ENCODE measurements at places on chromosomes 4 and X.

DNA sequence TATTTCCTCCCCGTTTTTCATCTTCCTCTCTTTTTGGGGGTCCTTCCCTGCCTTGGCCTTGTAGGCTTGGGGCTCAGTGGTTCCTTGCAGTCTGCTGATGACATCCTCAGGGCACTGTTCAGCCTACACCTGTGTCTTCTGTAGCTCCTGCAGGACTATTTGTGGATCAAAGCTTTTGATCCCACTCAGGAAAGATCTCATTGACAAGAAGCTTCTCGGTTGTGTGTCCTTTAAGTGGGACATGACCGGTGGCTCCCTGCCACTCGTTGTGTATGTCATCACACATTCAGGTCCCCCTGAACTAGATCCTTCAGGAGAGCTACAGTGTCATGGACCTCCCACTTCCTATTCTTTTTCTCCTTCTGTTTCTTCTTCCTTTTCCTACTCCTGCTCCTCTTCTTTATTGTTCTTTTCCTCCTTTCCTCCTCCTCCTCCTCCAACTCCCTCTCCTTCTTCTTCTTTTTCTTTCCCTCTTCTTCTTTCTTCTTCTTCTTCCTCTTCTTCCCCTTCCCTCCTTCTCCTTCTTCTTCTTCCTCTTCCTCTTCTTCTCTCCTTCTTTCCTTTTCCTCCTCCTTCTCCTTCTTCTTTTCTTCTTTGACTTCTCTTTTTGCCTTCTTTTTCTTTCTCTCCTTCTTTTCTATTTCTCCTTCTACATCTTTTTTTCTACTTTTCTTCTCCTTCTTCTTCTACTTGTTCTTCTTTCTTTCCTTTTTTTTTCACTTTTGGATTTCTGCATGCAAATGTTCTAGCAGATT, 67.8 kb downstream of the NBDY start:
- no peak for DNase-seq

DNA sequence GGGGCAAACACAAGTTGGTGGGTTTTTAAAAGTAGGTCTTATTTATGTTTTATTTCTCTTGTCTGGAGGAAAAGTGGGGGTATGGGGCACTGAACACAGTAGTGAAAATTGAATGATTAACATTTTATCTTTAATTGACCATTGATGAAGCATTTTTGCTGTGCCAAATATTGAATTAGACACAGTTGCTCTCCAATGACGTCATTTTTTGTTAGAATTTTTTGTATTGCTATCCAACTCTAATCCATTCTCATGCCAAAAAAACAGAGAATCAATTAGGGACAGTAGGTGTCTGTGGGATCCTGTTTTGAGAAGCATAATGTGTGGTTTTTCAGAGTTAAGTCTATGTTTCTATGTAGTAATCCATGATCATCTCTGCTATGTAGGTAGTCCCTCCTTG, 1032.8 kb downstream of the STPG2 start:
- DNase-seq, result no peak

GRCh38 chr4:75655562-75655961, 17.6 kb downstream of the G3BP2 start:
- no peak for DNase-seq

- DNase-seq, result peak; percentile 76
Measured at GRCh38 chr4:6720202-6720699, 4.3 kb downstream of the BLOC1S4 start.

DNA sequence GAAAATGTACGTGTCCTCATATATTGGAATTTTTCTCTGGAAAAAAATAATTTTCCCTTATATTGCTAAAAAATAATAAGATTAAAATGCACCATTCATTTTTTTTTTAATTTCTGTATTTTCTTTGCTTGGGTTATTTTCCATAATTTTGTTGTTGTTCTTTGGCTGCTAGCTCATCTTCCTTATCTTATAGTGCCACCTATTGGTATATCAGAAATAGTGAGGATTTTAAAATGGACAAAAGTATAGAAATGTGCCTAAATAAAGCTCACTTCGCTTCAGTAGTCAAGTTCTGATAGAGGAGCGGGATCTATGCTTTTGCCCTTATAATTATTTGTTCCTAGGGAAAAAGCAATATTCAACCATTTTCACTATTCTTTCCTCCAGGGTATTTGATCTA, 134.8 kb downstream of the NAP1L3 start:
- no peak for DNase-seq

GRCh38 chr4:102511830-102512605, 10.9 kb downstream of the NFKB1 start:
- DNase-seq, result no peak

GRCh38 chr4:132646186-132646585, 502.9 kb upstream of the PCDH10 start:
- DNase-seq, result no peak

- DNase-seq, result no peak
Measured at GRCh38 chr4:139655116-139655515, 10.5 kb upstream of the MGST2 start.

- peak; percentile 48 for DNase-seq
Measured at GRCh38 chrX:102950908-102951866, 14.1 kb downstream of the RAB40AL start.

- no peak for DNase-seq
Measured at GRCh38 chrX:115650916-115651315, 89.9 kb downstream of the PLS3 start.

DNA sequence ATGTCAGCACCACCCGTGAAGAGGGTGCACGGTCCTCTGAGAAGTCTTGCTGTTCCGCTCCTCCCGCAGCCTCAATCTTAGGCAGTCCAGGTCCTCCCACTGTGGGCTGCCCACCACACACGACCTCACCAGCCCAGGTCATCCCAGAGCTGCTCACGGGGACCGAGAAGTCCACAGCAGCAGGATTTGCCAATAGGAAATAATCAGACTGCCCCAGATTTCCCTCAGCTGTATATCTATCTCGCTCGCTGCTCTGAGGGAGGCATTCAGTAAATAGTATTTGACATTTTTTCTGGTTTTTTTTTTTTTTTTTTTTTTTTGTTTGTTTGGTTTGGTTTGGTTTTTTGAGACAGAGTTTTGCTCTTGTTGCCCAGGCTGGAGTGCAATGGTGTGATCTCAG, 83.8 kb downstream of the STOX2 start:
- DNase-seq, result no peak

DNA sequence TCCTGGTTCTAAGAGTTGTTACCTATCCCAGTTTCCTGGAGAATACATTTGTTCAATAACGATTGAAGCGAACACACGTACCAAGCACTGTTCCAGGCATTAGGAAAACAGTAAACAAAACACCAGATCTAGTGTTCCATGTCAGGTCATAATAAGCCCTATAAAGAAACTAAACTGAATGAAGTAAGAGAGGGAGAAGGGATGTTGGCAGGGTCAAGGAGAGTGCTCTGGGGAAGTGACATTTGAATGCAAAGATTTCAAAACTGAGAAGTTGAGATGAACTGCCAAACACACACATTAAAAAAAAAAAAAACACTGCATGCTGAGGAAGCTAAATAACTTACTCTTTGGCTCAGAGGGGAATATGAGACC, 14.4 kb upstream of the ENAM start:
- no peak for DNase-seq

- DNase-seq, result no peak
Measured at GRCh38 chrX:113001836-113002235, 161.2 kb upstream of the AMOT start.

GRCh38 chr4:7903791-7904516, 35.7 kb downstream of the AFAP1 start:
- no peak for DNase-seq

- no peak for DNase-seq
Measured at GRCh38 chrX:3990569-3990968, 277.1 kb upstream of the PRKX start.

DNA sequence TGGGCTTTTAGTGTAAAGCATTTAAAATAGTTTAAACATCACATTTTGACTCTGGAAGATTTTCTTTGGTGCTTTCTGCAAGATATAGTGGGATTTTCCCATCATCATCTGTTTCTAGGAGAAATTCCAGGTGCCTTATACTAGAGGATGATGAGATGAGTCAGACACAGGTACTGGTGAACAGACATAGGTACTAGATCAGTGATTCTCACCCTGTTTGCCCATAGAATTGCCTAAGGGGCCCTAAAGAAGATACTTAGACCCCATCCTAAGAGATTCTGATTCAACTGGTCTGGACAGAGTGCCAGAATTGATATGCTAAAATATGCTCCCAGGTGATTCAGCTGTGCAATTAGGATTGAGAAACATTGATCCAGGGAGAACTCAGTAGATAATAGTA, 9.7 kb downstream of the TSPAN7 start:
- DNase-seq, result no peak

DNA sequence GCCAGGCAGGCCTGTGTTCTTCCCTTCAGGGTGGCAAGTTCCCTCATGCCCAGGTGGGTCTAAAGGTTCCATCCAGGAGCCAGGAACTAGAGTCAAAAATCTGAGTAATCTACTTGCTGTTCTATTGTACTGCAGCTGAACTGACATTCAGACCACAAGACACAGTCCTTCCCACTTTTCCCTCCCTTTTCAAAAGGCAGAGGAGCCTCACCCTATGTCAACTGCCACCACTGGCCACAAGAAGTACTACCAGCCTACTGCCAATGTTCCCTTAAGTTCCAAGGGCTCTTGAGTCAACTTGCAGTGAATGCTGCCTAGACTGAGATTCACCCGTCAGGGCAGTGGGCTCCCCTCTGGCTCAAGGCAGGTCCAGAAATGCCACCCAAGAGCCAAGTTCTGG, 133.5 kb downstream of the FAM47B start:
- DNase-seq, result no peak

- DNase-seq, result no peak
Measured at GRCh38 chr4:143336781-143337599, at the start of gene GAB1. Gene GAB1 (plus strand): TSS chr4:143336876. CDS start chr4:143337189, 313 bp downstream.

DNA sequence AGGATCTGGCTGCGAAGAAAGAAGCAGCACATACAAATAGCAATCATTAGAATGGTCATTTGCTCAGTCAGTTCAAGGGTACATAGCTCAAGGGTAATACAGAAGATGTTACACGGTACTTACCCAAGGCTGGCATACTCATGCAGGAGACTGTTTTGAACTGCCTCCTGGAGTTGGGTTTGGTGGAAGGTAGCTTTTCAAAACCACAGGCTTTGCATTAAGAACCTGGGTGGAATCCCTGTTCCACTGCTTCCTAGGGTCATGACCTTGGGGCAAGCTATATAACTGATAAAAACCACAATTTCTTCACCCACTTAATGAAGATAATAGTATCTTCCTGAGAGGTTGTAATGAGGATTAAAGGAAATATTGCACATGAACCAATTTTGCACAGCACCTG, 36.5 kb downstream of the TBC1D9 start:
- DNase-seq, result no peak

DNA sequence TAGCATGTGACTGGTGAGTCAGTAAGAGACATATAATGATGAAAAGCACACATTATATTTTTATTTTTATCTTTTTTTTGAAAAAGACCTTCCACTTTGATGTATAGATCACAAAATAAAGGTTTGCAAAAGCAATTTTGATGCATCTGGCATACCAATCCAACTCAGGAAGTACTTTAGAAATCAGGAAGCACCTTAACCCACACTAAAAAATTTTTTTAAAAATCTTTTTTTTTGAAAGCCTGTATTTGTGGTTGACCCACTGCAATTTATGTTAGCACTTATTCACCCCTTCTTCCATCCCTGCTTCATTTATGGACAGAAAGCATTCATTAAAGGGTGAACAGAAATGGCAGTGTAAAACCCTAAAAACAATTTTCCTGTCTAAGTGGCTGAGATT, 16.6 kb downstream of the TMEM255A start:
- no peak for DNase-seq

DNA sequence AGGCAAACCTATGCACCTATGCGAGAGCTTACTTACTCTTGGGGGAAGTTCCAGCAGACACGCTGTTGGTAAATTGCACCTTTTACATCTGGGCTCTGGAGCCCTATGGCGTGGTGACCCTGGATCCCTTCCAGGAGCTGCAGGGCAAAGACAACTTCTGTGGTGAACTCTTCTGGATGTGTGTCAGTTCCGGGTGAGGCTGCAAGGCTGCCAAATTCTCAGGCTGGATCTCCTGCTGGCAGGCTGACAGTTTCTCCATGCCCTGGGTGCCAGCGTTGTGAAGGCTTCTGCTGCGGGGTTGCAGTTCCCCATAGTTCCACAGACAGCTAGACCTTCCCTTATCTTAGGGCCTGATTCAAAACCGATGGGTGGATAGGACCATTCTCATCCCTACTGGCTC, 37.9 kb downstream of the RAP2C start:
- DNase-seq, result no peak

- DNase-seq, result no peak
Measured at GRCh38 chr4:134365852-134366251, 164.3 kb upstream of the PABPC4L start.

GRCh38 chrX:10753116-10753515, 132.7 kb upstream of the MID1 start:
- DNase-seq, result no peak

DNA sequence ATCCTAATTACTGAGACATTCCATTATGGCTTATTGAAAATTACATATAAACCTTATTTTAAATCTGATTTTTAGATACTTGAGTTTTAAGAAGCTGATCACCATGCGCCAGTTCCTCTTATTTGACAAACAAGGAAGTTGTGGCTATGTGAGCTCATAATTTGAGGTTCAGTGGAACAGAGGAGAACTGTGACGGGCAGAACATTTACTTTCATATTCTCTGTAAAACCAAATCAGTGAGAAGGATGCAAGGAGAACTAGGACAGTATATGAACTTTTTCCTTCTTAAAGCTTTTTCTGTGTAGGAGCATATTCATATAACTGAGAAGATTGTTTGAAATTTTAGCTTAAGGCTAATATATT, 25.3 kb downstream of the STIM2 start:
- DNase-seq, result no peak

DNA sequence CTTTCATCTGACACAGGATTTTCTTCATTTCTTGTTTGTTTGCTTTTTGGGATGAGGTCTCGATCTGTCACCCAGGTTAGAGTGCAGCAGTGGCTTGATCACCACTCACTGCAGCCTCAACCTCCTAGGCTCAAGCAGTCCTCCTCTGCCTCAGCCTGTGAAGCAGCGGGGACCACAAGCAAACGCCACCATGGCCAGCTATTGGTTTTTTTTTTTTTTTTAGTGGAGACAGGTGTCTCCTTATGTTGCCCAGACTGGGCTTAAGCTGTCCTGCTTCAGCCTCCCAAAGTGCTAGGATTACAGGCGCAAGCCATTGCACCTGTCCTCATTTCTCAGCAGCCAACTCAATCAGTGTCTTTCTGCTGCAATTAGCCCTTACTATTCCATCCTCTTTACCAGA, 10.3 kb downstream of the SPRY1 start:
- DNase-seq, result no peak

- DNase-seq, result no peak
Measured at GRCh38 chr4:128249787-128250668, 37.6 kb downstream of the PGRMC2 start.

GRCh38 chr4:139171876-139172691, 4.9 kb downstream of the ELF2 start:
- no peak for DNase-seq

GRCh38 chr4:25209702-25210101, 24.1 kb upstream of the PI4K2B start:
- DNase-seq, result no peak

GRCh38 chr4:113822555-113823290, 61.2 kb upstream of the CAMK2D start:
- DNase-seq, result no peak

GRCh38 chr4:17583941-17584340, 6.9 kb downstream of the LAP3 start:
- DNase-seq, result no peak

Measured in activated CD4-positive, alpha-beta T cell treated with anti-CD3 and anti-CD28 coated beads, Interleukin-2, amount 50 U/mL, for 4 hours (primary cell).